ENCODE measurements at places on chromosomes 3 and 15.
A peak's percentile ranks its signal among the peaks of the same experiment; 100 is the strongest.

DNA sequence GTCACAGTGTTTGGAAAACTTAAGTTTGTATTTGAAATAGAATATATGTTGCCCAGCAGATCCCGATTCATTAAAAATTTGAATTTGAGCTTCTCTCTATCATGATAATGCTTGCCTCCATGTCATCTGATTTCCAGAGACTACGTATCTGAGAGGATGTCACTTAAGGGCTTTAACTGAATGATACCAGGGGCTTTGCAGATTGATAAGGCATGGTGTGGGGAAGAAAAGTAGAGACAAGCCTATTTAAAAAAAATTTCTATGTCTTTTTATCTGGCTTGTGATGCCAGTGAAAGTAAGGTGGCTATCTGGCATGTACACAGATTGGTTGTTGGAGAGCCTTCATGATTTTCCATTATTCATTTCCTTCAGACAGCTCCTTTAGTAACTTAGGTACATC lies 72.7 kb downstream of the UBE2E2 start:
- no peak overlapping the region for H3K27ac ChIP-seq
- no peak overlapping the region for H3K4me3 ChIP-seq
- no peaks in the 10 kb centered on the region for H3K4me1 ChIP-seq
- DNase-seq: no peak
- H3K36me3 ChIP-seq: no peaks in the 10 kb centered on the region
- H3K27me3 ChIP-seq: no peaks in the 10 kb centered on the region

- H3K27me3 ChIP-seq: peaks cover 2% of the 10 kb centered on the region
- DNase-seq: no peak
- H3K36me3 ChIP-seq: no peaks in the 10 kb centered on the region
- no peak overlapping the region for H3K27ac ChIP-seq
- H3K4me3 ChIP-seq: no peak overlapping the region
These were observed 34.6 kb upstream of the FGD5 start for GRCh38 chr3:14784087-14784681.

DNA sequence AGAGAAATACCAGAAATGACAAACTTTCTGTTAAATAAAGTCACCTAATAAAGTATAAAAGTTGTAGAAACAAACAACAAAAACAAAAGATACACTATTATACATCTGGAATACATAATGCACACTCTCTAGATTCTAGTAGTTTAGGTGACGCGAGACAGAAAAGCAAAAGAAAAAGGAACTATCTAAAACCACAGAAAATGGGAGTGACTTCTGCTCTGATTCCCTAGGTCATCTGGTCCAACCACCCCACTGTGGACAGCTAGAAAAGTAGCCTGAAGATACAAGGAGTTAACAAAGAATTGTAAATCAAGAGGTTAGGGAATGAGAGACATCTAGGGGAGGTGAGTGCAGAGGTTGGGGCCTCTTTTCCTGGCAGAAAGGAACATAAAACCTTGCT lies 39.1 kb downstream of the DHX36 start:
- peaks cover 56% of the 10 kb centered on the region for H3K36me3 ChIP-seq
- no peak overlapping the region for H3K27ac ChIP-seq
- H3K4me3 ChIP-seq: no peak overlapping the region
- H3K27me3 ChIP-seq: no peaks in the 10 kb centered on the region
- no peak for DNase-seq
- no peaks in the 10 kb centered on the region for H3K4me1 ChIP-seq

- peaks cover 3% of the 10 kb centered on the region for H3K36me3 ChIP-seq
- no peak for DNase-seq
- H3K4me1 ChIP-seq: peaks cover 32% of the 10 kb centered on the region
- no peaks in the 10 kb centered on the region for H3K27me3 ChIP-seq
These were observed 6.3 kb downstream of the PXYLP1 start for GRCh38 chr3:141237701-141238521.

DNA sequence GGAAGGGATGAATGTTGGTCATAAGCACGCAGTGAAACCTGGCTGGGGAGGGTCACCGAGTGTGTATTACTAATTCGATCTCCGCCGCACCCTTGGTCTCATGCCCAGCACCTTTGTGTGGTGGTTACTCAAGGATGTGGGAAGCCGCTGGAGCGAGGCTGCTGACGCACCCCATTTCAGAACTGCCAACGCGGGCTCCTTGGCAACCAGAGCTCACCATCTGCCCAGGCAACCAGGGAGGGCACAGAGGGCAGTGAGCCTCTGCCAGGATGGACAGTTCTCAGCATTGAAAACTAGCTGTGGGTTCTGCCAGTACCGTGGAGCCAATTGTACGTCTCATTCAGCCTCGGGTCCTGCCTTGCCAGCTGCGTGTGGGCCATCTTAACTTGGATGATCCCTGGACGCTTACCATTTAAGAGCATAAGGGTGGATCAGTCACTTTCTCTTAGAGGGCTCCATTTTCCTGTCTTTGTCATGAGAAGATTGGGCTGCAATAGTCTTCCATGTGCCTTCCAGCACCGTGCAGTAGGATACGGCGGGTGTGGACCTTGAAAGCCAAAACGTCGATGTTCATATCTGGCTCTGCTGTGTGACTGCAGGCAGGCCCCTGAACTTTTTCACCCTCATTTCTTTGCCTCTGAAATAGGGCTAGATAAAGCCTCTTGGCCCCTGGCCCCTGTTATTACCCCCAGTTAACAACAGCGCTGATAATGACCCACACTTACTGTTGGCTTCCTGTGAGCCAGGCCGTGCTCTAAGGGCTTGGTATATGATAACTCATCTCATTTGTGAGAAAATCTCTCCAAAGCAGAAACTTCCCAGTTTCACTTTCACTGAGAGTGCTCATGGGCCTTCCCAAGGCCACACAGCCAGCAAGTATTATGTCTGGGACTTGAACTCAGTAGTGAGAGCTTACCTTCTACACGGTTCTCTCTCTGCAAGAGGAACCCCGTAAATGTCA lies 238.8 kb downstream of the OPA1 start:
- H3K36me3 ChIP-seq: no peaks in the 10 kb centered on the region
- peak; percentile 79 for DNase-seq
- H3K4me1 ChIP-seq: peaks cover 32% of the 10 kb centered on the region

DNA sequence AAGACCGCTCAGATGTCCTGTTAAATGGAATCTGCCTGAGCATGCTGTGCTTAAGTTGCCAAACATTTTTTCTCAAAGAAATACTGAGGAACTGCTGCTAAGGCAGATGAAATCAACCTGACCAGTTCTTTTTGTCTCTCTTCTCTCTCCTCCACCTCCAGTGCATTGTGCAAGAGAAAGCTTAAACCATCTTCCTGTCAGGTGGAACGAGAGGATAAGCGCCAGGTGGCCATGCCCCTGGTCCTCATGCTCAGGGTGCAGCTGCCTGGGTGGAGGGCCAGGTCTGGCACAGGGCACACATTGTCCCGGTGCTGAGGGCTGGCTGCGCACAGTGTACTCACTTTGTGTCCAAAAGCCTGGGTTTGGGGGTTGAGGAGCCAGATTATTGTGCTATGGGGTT lies 176.2 kb upstream of the TP63 start:
- H3K36me3 ChIP-seq: no peaks in the 10 kb centered on the region
- H3K4me1 ChIP-seq: no peaks in the 10 kb centered on the region
- H3K27ac ChIP-seq: no peak overlapping the region
- no peak for DNase-seq
- no peak overlapping the region for H3K4me3 ChIP-seq

- H3K27ac ChIP-seq: no peak overlapping the region
- H3K4me3 ChIP-seq: no peak overlapping the region
- no peaks in the 10 kb centered on the region for H3K36me3 ChIP-seq
These were observed 398.6 kb downstream of the WDR72 start for GRCh38 chr15:53360881-53361280.

DNA sequence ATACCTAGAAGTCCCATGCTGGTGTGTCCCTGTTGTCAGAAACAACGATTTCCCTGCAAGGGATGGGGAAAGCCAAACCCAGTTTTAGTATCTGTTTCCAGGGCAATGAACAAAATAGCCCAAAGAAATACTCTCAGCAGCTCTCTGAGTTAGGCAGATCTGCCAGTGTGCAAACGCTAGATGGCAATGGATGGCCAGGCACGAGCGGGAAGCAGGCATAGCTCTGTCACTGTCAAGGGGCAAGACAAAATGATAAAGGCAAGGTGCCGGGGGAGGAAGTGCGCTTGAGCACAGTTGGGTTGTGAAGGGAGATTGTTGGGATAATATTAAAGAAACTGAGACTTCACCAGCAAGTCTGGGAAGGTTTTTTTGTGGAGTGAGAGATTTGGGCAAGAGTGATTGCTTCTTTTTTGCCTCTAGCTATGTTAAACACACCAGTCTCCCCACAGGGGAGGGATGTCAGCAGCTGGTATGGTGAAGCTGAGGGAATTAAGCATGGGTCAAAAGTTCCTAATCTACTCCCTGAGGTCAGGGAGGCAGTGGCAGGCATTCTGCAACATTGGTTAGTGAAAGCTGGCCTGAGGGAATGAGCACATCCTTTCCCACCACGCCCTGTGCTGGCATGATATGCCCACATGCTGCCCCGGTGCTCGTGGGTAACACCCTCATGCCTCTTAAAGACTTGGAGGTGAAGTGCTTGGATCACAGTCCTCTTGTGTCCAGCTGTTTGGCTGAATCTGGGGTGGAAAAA lies 117.5 kb downstream of the PDCD6IP start:
- H3K4me1 ChIP-seq: no peaks in the 10 kb centered on the region
- no peak overlapping the region for H3K27ac ChIP-seq
- H3K27me3 ChIP-seq: no peaks in the 10 kb centered on the region

DNA sequence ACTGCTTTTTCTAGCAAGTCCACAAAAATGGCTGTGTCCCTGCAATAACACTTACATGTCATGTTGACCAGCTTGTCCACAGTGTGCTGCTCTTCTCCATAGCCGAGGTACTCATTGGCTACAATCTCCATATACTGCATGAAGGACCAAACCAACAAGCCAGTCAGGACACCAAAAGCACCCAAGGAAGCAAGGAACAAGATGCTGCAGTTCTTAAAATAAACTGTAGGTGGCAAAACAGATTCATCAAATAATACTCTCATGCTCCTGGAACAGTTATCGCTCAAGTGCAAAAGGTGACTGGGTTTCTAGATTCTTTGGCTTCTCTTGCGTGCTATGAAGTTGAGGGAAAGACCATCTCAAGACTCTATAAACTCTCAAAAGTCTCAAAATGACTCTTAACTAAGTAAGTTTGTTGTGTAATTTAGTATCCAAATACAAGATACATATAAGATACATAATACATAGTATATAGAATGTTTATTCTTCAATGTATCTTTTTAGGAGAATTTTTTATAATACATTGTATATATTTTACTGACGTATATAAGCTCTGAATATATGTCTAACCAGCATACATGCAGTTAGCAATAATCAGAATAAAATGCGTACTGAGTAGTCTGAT lies 57.0 kb downstream of the NEK10 start:
- DNase-seq: peak; percentile 54
- H3K27me3 ChIP-seq: no peaks in the 10 kb centered on the region
- H3K27ac ChIP-seq: no peak overlapping the region
- peaks cover 4% of the 10 kb centered on the region for H3K4me1 ChIP-seq
- no peak overlapping the region for H3K4me3 ChIP-seq

DNA sequence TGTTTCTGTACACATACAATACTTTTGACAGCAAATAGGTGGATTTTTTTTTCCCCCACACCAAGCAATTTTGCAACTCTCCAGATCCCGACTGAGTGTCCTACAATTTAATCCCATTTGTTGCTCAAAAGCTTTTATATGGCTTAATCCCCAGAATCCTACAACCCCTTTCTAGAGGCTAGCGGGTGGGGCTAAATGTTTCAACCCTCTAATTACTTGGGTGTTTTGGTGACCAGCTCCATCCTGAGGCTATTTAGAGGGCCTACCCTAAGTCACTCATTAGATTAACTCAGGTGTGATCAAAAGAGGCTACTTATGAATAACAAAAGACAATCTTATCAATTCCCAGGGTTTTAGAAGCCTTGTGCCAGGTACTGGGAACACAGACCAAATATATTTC lies 21.0 kb upstream of the FBXL2 start:
- no peaks in the 10 kb centered on the region for H3K36me3 ChIP-seq
- no peak for DNase-seq
- H3K4me1 ChIP-seq: no peaks in the 10 kb centered on the region
- no peak overlapping the region for H3K27ac ChIP-seq
- H3K4me3 ChIP-seq: no peak overlapping the region

- H3K4me1 ChIP-seq: no peaks in the 10 kb centered on the region
- H3K27ac ChIP-seq: no peak overlapping the region
- no peak overlapping the region for H3K4me3 ChIP-seq
- DNase-seq: no peak
- no peaks in the 10 kb centered on the region for H3K36me3 ChIP-seq
- no peaks in the 10 kb centered on the region for H3K27me3 ChIP-seq
These were observed 18.6 kb downstream of the CD200R1 start for GRCh38 chr3:112956351-112956750.

DNA sequence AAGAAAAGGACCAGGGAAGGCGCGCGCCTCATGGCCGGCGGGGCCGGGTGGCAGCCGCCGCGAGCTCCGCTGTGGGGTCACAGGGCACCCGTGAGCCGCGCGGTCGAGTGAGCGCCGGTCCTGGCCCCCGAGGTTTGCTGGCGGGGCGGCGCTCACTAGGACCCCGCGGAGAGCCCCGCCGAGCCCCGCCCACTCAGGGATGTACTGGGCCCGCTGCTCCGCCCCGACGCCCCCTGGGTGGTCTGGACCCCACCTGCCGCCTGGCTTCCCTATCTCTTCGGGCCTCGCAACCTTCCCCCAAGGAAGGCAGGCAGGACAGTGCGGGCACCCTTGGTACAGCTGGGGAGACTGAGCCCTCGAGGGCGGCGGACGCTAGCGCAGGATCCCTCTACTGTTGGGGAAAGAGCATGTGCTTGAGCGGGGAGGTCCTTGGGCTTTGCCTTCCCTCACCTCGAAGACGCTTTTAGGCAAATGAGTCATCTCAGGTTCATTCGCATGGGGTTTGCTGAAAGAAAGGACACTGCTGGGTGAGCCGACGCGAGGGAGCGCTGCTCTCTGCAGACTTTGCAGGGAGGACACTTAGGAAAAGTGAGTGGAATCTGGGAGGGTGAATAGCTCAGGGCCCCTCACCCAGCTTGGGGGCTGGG lies at the start of gene CHRNB4:
Gene CHRNB4 (minus strand): TSS at position 109 of the 647 bp plus-strand sequence. CDS start 77 bp downstream, at position 32.
- DNase-seq: peak; percentile 55
- no peaks in the 10 kb centered on the region for H3K36me3 ChIP-seq
- H3K27me3 ChIP-seq: peaks cover 21% of the 10 kb centered on the region
- peak within 1 kb of the TSS; percentile 26 for H3K4me3 ChIP-seq
- peaks cover 8% of the 10 kb centered on the region for H3K4me1 ChIP-seq

DNA sequence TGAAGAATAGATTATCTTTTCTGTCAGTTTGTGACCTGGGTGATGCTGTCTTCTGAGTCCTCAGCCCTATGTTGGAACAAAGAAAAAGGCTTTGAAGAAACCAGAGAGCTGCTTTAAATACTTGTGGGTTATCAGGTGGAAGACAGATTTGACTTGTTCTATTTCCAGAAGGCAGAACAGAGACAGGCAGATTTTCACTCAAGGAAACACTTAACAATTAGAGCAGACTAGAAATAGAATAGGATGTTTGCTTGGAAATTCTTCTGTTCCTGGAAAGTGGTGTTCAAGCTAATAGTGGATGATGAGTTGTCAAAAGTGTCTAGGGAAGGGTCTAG lies 219.4 kb downstream of the UBE2E2 start:
- no peak for DNase-seq
- H3K4me3 ChIP-seq: no peak overlapping the region
- no peaks in the 10 kb centered on the region for H3K36me3 ChIP-seq
- H3K27me3 ChIP-seq: no peaks in the 10 kb centered on the region
- no peak overlapping the region for H3K27ac ChIP-seq

- H3K27me3 ChIP-seq: no peaks in the 10 kb centered on the region
- H3K4me1 ChIP-seq: no peaks in the 10 kb centered on the region
These were observed 33.0 kb downstream of the SYNM start for GRCh38 chr15:99137877-99138276.

- H3K4me3 ChIP-seq: no peak overlapping the region
- H3K27me3 ChIP-seq: no peaks in the 10 kb centered on the region
- H3K4me1 ChIP-seq: peaks cover 40% of the 10 kb centered on the region
- peak overlapping the region; percentile 68 for H3K27ac ChIP-seq
- no peak for DNase-seq
These were observed 16.1 kb downstream of the LYSMD2 start for GRCh38 chr15:51721199-51721960.

Measured in large intestine (tissue), 12 donors.